ENCODE measurements at places on chromosomes 1 and 21.
A peak's percentile ranks its signal among the peaks of the same experiment; 100 is the strongest.

DNA sequence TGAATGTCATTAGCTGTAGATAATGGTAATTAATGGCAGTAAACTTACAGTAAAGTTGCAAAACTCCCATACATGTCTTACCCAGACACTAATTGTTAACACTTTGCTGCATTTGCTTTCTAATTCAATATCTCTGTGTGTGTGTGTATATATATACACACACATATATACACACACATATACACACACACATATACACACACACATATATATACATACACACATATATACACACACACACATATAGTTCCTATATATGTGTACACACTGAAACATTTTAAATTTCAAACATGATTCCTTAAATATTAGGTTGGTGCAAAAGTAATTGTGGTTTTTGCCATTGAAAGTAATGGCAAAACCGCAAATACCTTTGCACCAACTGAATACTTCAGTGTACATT, 3.7 kb upstream of the EPHX1 start:
- DNase-seq: no peak

DNA sequence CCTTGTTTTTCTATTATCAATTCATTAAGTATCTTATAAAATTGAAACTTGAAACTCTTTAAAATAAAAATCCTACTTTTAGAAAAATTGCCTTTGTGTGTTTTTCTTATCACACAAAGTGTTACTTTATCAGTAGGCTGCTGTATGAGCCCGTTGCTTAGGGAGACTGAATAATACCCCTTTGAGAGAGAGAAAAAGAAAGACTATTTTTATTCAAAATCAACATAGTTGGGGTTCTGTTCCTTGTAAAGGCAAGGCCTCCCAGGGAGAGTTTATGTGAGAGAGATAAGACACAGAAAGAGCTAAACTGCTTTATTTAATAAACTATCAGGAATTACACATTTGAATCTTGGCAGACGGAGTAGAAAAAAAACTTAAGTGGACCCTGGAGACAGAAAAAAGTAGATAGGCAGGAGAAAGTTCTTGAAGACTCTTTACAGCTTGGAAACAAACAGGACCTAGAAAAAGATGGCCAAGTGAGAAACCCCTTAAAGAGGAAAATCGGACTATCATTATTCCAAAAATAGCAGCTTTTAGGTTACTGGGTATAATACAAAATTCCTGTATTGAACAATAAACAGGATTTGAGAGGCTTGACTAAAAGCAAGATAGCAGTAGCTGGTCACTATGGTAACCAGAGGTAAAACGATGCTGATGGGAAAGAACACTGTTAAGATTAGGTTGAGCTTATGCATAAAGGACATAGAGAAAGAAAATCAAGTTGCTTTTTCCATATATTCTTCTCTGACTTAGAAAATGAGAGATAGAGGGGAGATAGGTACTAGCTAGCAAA, 170.9 kb downstream of the LRRC7 start:
- DNase-seq: no peak

DNA sequence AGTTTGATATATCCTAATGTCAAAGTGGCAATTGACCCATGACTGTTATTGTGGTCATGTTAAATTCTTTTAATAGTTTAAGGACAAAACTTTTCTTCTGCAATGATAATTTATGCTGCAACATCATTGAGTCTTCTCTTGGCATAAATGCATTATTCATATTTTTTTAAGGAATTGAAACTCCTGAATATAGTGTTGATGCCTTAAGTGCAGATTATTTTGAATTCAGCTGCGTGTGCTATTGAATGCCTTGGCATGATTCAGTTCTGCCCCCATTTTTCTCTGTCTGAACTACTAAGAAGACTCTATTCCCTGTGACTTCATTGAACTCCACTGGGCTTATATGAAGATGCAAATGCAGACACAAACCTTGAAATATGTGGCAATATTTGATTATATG, 22.6 kb upstream of the NOS1AP start:
- DNase-seq: no peak

DNA sequence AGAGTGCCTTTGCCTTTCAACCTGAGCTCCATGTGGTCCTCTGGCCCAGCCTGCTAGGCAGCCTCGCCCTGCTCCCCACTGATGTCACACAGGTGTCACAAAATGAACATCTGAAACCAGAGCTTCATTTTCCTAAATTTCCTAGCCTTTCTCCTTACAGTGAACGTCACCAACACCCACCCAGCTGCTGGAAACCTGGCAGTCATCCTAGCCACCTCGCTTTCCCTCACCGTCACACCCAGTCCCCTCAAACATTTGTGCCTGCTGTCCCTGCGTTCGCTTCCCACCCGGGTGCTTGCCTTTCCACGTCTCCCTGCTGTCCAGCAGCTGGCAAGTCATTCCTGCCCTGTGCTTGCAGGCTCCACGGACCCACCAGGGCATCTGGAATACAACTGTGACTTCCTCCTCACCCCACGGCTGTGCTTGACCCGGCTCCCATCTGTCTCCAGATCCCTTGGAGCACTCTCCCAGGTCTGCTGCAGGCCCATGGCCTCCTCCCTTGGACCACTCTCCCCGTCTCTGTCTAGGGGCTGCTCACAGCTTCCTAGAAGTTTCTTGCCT, 23.5 kb downstream of the ADARB1 start:
- no peak for DNase-seq

GRCh38 chr1:208445758-208446203, 201.6 kb upstream of the PLXNA2 start:
- DNase-seq: no peak

DNA sequence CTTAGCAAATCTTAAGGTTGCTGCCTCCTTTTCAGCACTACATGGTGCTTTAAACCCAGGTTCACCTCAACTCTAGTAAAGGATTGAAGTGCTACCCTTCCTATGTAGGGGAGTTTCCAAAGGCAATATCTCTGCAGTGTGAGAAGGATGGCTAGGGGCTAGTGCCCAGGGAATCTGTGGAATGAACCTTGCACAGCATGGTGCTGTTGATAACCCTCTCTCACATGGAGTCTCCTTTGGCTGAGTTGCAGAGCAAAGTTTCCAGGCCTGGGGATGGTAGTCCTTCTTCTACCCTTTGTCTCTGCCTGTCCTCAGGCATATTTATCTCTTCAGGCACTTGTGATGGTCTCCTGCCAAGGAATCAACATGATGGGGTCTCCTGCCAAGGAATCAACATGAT, 59.4 kb downstream of the AXDND1 start:
- no peak for DNase-seq

- DNase-seq: peak; percentile 90
Measured at GRCh38 chr21:44006017-44006619, 6.0 kb upstream of the TRAPPC10 start.

DNA sequence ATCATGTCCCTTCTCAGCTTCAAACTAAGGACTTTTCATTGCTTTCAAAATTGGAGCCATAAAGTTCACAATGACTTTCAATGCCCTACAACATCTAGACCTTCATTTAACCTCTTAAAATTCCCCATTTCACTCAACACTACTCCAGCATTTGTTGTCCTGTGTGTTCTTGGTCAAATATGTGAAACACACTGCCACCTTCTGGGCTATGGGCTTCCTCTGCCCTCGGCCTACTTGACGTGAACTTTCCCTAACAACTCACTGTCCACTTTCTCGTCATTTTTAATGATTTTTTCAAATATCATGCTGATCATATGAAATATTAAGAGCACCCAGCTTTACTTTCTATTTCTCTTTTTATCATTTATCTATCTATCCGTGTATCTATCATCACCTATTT, 2018.4 kb downstream of the NCAM2 start:
- DNase-seq: no peak

GRCh38 chr1:38498686-38499085, 360.9 kb downstream of the RRAGC start:
- DNase-seq: no peak

DNA sequence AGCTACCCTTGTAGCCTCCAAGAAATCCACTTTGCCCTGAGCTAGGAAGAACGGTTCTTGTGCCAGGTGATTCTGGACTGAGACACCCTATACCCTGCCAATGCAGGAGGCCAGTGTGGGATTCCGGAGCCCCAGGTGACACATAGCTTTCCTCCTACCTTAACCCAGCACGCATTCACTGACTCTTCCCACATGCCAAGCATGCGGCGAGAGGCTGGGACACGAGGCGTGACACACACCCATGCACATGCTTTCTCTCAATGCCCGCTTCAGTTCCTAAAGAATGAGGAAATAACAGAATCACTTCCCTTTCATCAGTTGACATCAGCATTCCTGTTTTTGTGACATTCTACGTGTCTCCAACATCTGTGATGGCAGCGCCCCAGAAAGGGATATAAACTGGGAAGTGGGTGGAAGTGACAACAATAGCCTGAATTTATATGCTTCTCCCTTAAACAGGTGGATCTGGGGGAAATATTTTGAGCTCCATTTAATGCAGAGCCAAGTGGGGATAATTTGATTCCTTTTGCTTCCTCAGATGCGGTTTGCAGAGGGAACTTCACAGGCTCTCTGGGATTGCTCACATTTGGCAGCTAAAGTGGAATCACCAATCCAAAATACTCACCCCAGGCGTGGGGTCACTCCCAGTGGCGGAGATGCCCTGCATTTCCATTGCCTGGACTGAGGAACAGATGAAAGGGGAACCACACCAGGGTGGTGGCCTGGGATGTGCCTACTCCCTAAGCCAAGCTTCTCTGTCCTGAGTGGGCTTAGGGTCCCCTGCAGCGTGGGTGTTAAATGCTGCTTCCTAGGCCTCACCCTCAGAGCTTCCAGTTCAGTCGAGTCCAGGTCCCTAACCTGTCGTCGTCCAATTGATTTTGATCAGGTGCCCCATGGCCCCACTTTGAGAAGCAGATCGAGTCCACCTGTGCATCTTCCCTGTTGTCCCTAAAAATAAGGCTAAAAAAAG, 445.1 kb downstream of the SIPA1L2 start:
- no peak for DNase-seq

DNA sequence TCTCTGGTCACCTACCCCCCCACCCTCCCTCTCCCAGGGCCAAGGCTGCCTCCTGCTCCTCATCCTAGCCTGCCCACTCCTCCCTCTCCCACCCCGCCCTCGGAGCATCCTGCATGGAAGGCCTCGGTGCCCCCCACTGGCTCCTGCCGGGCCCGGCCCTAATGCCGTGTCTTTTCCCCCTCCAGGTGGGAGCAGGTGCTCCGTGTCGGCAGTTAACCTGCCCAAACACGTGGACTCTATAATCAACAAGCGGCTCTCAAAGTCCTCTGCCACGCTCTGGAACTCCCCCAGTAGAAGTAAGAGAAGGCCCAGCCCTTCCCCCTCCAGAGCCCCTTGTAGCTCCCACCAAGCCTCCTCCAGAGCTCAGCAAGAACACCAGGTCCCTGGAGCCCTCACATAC, 18.8 kb downstream of the MAP7D1 start:
- no peak for DNase-seq

- DNase-seq: no peak
Measured at GRCh38 chr1:26474818-26475217, 2.6 kb downstream of the HMGN2 start.

DNA sequence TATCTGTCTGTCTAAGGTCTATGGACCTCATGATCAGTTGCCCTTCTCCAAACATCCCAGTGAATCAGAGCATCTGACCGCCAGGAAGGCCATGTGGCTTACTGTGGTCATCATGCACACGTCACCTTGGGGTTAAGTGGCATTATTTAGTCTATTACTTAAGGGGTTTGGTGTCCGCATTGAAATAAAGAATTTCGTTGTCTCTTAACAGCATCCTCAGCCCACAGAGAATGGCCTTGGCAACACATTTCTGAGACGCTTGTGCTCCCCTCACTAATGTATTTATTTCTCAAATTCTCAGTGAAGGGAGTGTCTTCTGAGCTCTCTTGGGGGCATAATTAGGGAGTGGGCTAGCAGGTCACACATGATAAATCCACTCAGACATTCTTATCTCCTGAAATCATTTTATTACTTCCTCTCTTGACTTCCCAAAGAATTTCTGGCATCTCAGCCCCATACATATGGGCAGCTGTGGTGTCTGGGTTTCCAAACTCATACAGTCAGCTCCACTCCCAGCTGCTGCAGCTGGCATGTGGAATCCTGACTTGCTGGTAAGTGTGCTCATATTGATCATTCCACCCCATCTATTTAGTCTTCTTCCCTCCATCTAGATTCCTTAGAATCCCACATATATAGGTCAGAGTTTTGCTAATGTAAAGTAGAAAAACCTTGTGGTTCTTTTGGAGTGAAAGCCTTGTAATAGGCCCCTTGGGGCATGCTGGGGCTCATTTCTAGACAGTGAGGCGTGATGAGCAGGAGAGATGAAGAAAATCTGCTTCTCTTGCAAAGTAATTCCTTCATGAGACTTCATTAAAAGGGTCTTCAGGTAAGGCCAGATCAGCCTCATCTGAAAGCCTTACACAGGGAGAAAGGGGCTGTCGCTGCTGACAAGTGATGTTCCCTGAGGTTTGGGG, 110.5 kb downstream of the HHAT start:
- peak; percentile 93 for DNase-seq

DNA sequence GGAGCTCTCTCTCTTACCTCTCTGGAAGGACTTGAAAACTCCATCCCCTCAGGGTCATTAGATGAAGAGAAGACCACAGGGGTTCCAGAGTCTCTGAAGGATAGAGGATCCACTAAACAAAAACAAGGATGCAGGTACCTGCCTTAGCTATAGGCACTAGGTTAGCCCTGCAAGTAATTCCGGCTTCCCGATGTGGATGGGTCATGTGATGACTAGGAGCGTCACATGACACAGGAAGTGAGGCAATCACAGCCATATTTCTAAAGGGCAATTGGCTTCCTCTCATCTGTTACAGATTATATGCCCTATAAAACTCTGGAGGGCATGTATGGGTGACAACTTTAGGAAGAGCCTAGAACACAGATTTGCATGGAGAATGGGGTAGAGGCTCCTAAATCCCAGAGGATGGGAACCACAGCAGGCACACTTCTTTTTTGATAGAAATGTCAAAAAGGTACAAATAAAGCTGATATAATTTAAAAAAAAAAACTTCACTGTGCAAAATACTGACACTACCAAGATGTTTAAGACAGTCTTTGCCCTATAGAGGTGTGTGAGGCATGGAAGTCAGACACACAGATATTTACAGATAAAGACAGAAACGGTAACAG, 14.1 kb downstream of the ENTREP3 start:
- DNase-seq: no peak

GRCh38 chr21:41602531-41602930, 94.6 kb upstream of the TMPRSS2 start:
- no peak for DNase-seq

DNA sequence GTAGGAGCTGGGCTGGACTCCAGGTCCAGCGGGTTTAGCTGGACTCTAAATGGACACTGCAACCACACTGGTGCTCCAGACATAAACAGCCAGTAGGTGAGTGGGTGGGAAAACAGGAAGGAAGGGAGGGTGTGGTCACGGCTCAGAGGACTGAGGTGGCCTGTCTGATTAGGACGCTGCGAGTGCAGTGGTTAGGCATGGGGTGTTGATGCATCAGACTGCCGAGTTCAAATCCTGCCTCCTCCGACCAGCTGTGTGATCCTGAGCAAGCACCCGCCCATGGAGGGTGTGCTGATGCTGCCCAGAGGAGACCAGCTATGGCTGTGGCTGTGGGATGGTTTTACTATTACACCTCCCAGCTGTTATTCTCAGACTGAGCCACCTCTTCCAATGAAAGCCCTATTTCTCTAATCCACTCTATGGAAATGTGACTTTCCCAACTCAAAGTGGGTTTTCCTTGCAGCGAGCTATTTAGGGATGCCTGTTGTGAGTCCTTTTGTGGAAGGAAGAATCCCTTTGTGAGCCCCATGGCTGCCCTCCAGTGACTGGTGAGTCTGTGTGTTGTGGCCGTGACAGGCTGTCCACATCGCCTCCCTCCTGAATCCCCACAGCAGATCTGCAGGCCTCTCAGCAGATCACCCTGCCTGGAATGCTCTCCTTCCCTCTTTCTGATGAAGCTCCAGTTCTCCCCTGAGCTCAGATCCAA, 56.6 kb upstream of the EDN2 start:
- peak; percentile 23 for DNase-seq

- DNase-seq: peak; percentile 83
Measured at GRCh38 chr1:102879439-102879993, 228.8 kb downstream of the COL11A1 start.

All from non-pigmented ciliary epithelial cell (primary cell).